ENCODE measurements at places on chromosomes 13 and 19.
A peak's percentile ranks its signal among the peaks of the same experiment; 100 is the strongest.

GRCh38 chr13:89980896-89981295 lies 1366.6 kb upstream of the MIR17HG start:
- DNase-seq, result no peak

GRCh38 chr13:25180775-25181537 lies 8.9 kb upstream of the AMER2 start:
- no peak for DNase-seq

DNA sequence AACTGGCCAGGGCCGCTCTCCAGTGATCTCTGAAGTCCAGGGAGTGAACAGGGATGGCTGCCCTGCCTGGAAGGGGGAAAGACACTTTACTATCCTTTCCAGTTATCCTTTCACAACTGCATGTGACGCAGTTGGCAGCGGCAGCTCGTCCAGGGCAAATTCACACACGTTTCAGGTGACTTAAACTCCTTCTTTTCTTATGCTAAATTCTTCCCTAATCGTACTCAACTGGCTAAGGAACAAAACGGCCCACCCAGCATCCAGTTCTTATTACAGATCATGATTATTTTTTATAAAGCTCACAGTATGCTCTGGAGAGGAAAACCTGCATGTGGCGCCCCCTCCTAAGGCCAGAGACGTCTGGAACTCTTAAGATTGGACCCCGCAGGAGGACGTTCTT lies 767.1 kb downstream of the UQCRFS1 start:
- no peak for DNase-seq

- no peak for DNase-seq
Measured at GRCh38 chr13:75258159-75258782, 223.7 kb downstream of the TBC1D4 start.

DNA sequence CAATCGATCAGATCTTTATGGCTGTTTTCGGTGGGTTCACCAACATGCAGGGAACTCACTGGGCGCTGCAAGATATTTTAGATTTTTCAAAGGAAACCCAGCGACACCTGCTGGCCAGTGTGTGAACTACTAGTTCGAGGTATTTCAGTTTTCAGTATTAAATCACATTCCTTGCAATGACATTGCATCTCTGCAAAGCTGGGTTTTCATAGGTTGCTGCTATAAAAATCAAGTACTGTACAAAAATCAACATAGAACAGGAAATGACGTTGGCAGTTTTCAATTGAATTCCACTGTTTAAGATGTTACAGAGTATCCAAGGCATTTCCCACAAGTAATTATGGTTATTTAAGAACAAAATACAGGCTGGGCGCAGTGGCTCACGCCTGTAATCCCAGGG lies 17.6 kb downstream of the LIG1 start:
- peak; percentile 14 for DNase-seq

DNA sequence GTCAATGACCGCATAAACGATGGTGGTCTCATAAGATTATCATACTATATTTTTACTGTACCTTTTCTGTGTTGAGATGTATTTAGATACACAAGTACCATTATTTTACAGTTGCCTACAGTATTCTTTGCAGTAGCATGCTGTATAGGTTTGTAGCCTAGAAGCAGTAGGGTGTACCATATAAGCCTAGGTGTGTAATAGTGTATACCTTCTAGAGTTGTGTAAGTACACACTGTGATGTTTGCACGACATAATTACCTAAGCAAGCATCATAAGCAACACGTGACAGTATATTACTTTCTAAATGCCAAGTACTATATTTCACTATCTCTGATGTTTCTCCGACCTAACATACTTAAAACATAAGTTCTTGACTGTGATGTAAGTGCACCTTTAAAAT lies 2.7 kb downstream of the LPAR6 start:
- DNase-seq, result no peak

DNA sequence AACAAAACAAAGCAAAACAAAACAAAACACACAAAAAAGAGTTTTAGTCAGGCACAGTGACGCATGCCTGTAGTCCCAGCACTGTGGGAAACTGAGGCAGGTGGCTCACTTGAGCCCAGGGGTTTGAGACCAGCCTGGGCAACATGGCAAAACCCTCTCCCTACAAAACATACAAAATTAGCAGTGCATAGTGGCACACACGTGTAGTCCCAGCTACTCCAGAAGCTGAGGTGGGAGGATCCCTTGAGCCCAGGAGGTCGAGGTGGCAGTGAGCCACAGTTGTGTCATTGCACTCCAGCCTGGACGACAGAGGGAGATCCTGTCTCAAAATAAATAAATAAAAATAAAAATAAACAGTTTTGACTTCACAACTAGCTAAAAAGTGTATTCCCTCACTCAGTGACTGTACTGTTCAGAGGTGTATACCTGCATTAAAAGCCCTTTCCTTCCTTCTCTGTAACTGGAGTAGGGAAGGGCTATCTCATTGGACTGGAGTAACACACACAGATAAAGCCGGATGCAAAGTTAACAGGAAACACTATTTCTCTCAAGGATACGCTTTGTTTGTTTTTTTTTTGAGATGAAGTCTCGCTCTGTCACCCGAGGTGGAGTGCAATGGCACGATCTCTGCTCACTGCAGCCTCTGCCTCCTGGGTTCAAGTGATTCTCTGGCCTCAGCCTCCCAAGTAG lies 3.7 kb upstream of the BAX start:
- DNase-seq, result no peak

DNA sequence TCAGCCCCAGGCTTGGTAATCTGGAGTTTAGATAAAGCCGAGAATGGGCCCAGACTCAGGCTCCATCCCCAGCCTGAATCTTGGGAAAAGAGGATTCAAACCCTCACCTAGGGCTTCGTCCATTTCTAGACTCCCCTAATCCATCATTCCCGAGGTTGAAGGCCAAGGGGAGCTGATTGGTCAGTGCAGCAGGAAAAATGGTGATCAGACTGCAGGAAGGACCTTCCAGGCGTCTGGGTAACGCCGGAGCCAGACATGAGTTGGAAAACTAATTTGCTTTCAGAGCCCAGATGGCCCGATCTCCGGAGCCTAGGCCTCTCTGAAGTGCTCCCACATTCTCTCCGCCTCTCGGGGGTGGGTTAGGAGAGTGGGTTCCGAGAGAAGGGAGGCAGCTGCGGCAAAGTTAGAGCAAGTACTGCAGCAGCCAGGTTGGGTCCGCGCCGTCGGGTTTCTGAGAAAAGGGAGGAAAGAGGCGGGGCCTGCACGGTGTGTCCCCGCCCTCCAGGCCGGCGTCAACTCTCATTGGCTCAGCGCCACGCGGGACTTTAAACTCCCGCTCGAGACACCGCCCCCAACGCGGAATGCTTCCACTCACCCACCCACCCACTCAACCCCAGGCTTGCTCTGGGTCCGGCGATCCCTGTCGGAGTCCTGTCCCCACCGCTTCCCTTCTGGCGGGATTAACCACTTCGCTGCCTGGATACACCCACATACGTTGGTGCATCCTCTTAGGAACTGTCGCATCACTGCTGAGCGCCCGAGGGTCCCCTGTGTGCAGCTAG lies 788 bp upstream of the RTBDN start:
- DNase-seq, result no peak

DNA sequence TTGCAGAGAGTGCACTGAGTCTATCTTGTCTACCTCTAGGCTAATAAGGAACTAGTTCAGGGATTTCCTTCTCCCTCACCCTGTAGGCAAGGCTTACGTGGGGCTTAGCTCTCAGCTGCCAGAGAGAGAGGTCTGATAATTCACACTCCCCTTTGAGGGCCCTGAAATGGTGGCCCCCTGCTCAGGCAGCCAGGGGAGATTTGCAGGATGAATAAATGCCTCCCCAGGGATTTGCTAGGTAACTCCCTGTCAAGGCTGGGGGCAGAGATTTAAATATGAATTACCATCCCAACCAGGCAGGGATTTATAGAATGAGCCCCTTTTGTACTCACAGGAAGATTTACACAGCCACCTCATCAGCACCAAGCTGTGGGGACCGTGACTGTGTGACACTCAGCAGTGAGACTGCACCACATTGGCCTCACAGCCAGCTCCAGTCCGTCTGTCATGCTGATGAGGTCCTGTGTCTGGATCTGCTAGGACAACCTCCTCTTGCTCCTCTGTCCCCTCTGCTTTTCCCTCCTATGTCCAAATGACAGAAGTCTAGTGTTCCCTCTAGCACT lies 73.4 kb downstream of the CBY2 start:
- DNase-seq, result no peak

DNA sequence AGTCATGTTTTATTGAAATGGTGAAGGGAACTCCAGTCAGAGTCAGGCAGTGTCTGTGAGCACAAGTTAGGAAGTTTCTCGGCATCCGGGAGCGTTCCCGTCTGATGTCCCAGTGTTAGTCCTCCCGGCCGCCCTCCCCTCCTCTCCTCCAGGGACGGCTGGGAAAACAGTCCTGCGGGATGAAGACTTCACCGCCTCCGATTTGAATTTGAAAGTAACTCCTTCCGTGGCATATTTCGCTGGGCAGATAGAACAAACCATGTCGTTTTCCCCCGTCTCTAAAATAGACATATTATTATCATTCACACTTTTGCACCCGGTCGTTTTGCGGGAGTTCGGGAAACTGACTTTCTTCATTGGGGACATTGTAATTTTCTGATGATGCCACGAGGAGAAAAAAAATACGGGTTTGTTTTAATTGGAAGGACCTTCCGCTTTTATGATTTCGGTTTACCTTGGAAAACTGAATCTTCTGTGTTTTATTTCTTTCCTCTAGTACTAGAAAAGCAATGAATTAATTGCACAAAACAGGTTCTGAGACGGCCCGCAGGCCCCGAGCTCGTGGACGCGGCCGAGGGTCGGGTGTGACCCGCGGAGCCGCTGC lies 76.6 kb downstream of the ZIC5 start:
- DNase-seq, result no peak

Data from nucleus accumbens (tissue), 56 donors.